Kidney epithelial cell (primary cell): ENCODE measurements at places on chromosomes 2 and 18. TPM values are rescaled to one million over a fixed set of nuclear protein-coding genes. Genes with fewer than 3 reads are reported as not detected.
A peak's percentile ranks its signal among the peaks of the same experiment; 100 is the strongest.

Gene TUBA3E
- not detected in 2 replicates for total RNA-seq

GRCh38 chr18:48838921-48839818, 111.6 kb downstream of the SMAD7 start:
- peak; percentile 53 for DNase-seq

- DNase-seq: no peak
These were observed 97.0 kb downstream of the RNF144A start for GRCh38 chr2:7014174-7014640.

DNA sequence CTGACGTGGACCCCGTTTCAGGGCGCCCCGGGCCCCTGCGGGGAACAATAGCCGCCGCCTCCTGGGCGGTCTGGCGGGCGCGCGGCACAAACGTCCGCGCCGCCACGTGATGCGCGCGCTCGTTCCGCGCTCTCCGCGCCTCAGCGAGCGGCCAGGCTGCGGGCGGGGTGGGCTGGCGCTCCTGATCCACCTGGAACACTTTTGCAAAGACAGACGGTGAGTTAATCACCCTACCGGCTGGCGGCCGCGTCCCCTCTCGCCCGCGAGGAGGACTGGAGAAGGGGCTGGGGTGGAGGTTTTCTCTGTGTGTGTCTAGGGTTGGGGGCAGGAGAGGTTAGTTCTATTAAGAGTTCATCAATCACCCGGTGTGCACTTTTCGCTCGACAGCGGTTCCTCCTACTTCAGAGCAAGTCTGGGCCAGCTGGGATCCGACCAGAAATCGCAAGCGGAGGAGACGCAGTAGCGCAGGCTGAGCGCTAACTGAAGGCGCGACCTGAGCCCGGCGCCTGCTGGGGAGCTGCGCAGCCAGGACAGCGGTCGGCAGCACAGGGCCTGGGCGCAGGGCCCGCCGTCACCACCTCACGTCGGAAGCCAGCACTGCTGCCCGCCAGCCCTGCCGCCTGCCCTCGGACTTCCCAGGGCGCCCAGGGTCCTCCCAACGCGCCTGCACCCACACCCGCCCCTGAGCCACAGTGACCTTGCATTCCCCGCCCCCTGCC, 10.3 kb upstream of the HOXD1 start:
- no peak for DNase-seq

DNA sequence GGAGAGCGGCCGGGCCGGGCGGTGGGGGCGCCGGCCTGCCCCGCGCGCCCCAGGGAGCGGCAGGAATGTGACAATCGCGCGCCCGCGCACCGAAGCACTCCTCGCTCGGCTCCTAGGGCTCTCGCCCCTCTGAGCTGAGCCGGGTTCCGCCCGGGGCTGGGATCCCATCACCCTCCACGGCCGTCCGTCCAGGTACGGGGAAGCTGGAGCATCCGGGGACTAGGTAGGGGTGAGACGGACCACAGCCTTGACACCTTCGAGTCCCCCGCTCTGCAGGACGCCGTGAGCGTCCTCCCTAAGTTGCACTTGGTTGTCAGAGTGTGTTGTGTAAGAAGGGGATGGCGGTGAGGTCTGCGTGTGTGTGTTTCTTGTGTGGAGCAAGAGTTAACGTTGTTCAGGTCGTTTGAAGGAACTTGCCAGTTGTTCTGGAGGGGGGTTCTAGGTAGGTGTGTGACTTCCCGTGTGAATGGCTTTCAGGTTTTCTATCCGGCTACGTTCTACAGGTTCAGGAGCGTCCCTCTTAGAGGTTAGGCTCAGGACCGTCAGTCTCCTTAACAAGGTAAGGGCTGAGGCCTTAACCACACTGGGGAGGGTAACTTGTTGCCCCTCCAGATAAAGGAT, 393 bp downstream of the IL1R1 start:
- DNase-seq: no peak

DNA sequence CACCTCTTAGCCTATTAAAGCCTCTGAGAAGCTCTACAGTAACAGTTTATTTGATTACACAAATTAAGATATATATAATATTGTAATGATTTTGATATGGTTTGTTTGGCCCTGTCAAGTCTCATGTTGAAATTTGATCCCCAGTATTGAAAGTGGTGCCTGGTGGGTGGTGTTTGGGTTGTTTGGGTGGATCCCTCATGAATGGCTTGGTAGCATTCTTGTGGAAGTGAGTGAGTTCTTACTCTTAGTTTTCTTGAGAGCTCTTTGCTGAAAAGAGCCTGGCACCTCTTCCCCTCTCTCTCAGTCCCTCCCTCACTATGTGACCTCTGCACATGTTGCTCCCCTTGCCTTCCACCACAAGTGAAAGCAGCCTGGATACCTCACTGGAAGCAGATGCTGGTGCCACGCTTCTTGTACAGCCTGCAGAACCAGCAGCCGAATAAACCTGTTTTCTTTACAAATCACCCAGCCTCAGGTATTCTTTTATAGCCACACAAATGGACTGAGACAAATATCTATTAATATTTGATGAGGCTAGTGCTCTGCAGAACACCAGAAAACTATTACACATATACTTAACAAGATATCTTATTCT, 52.8 kb downstream of the SLC4A10 start:
- DNase-seq: no peak
